Thymus (tissue), 14 donors: ENCODE measurements at places on chromosomes 3 and 15.

- H3K27me3 ChIP-seq = no peaks in the 10 kb centered on the region
- H3K4me1 ChIP-seq = peaks cover 5% of the 10 kb centered on the region
- H3K36me3 ChIP-seq = no peaks in the 10 kb centered on the region
- DNase-seq = no peak
Measured at GRCh38 chr3:8512234-8512633, 10.6 kb downstream of the LMCD1 start.

- H3K27me3 ChIP-seq = no peaks in the 10 kb centered on the region
- no peaks in the 10 kb centered on the region for H3K4me1 ChIP-seq
- H3K4me3 ChIP-seq = no peak overlapping the region
- DNase-seq = no peak
Measured at GRCh38 chr15:101614001-101614585, 38.1 kb downstream of the TM2D3 start.

DNA sequence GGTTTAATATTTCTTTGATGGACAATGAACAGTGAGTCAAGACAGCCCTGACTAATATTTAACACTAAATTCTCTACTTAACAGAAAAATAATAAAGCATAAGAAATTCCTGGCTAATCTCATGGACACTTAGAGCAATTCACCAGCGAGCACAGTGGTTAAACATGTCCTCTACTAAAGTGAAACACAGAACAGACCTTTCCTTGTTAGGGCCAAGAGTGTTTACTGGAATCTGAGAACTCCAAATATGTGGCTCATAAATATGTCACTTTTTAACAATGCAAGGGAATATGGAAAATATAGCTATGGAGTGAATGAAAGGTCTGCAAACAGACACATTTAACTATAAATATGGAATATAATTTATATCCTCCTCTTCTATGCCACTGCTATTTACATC is 18.6 kb upstream of the IGSF10 start:
- H3K36me3 ChIP-seq = no peaks in the 10 kb centered on the region
- no peak overlapping the region for H3K27ac ChIP-seq
- no peaks in the 10 kb centered on the region for H3K27me3 ChIP-seq
- DNase-seq = no peak
- H3K4me1 ChIP-seq = no peaks in the 10 kb centered on the region

DNA sequence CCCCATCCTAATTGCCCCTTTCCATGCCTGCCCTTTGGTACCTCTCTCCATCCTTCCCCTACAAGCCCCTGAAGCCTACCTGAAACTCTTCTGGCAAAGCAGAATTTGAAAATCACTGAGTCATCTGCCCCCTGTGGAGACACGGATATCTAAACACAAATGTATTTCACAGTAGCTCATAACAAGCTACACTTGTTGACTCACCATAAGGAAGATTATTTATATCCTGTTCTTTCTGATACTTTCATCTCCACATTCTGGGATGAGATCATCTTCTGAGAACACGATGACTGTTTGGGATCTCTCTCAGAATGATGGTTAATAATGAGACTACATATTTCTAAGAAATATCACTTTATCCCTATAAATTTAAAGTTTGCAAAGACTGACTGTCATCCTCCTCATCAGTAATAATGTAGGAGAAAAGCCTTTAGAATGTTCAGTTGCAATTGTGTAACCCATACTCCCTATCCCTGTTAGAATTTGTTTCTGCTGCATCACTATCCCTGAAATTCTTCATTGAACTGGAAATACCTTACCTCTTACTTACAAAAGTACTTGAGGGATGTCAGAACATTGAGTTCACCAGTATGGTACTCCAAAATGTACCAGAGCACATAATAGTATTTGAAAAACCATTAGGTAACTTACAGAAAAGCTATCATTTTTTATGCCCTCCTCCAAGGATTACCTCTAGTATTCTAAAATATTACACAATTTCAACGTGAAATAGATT is 116.1 kb upstream of the IL12A start:
- H3K27me3 ChIP-seq = no peaks in the 10 kb centered on the region
- no peak for DNase-seq
- H3K4me3 ChIP-seq = no peak overlapping the region
- H3K4me1 ChIP-seq = no peaks in the 10 kb centered on the region
- no peak overlapping the region for H3K27ac ChIP-seq

DNA sequence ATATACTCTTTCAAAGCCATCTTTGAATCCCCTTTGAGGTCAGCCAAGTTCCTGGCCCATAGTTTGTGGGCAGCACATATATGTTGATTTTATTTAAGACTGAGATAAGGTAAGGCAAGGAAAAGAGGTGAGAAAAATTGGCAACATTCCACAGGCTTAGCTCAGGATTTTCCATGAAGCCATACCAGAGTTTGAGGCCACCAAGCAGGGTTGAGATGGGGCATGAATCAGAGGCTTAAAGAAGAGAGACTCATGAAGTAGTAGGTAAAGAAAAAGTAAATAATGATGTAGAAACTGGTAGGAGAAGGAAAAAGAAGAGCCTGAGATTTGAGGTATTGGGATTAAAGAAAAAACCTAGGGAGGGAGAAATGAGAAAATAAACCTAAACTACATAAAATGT is 89.2 kb downstream of the MYO5A start:
- H3K4me1 ChIP-seq = no peaks in the 10 kb centered on the region
- DNase-seq = no peak
- no peak overlapping the region for H3K27ac ChIP-seq

DNA sequence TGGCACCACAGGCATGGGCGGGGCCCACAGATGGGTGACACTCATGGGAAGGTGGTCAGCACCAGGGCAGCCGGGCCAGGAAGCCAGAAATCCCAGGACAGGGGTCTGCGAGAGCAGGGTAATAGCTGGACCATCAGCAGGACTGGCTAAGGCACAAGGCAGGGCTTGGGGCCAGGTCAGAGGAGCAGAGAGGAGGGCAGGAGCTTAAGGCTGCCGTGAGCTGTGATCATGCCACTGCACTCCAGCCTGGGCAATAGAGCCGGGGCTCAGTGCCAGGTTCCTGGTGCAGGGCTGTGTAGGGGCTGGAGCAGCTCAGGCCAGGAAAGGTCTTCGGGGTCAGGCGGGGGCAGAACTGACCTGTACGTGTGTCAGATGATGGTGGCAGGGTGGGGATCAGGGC is 64.2 kb upstream of the LINGO1 start:
- H3K27me3 ChIP-seq = no peaks in the 10 kb centered on the region
- no peak overlapping the region for H3K27ac ChIP-seq
- no peaks in the 10 kb centered on the region for H3K4me1 ChIP-seq

DNA sequence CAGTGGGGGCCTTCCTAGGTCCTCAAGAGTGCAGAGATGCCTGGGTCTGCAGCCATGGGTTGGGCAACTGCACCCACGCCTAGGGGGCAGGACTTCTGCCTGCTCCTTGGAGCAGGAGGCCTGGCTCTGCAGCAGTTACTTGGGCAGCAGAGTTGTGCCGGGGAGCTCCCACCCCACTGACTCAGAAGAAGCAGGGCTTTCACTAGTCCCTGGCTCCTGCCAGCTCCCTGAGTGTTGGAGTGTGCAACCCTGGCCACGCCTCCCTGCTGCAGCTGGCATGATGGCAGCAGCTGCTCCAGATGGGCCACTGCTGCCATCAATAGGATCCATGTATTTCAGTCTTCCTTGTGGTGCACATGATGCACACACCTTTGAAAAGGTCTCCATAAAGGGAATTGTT is 40.6 kb upstream of the KCNH8 start:
- DNase-seq = no peak
- H3K27ac ChIP-seq = no peak overlapping the region
- no peaks in the 10 kb centered on the region for H3K36me3 ChIP-seq
- H3K27me3 ChIP-seq = no peaks in the 10 kb centered on the region
- H3K4me3 ChIP-seq = no peak overlapping the region
- H3K4me1 ChIP-seq = no peaks in the 10 kb centered on the region

- H3K27me3 ChIP-seq = no peaks in the 10 kb centered on the region
- H3K27ac ChIP-seq = no peak overlapping the region
- no peaks in the 10 kb centered on the region for H3K4me1 ChIP-seq
- no peak for DNase-seq
Measured at GRCh38 chr3:98784042-98784441, 20.9 kb downstream of the ST3GAL6 start.

DNA sequence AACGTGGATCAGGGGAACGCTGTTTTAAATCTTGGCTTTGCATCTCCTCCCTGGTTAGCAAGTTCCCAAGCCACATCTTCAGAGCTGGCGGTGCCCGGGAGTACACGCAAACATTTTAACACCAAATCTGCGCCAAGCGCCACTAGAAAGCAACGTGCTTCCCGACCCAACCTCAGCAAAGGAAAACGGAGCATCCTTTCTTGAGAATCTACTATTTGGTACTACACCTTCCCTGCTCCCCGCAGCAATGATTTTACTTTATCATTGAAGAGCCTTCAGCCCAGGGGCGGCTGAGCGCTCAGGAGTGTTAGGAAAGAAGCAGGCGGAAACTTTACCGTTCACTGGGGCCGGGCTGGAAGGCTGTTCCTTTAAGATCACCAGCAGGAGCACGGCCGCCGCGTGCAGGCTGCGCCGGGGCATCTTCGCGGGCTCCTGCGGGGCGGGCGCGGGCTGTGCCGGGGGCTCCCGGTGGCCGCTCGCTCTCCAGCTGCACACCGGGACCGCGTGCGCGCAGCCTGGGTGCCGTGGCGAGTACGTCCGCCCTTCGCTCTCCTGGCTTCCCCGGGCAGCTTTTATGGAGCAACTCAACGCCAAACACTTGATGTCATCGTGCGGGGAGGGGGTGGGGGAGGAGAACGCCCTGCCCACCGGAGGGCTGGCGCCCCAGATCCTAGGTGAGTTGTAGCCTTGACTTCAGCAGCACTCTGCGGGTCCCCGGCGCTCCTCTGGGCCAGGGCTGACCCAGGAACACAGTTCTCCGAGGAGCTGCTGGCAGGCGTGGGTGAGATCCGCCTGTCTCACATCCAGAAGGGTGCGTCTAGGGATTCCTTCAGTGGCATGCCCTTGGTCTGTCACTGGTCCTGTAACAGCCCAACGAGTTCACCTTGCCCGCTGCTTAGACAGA is at the start of gene CA12:
TSS of gene CA12 (minus strand) at position 546 of the 904 bp plus-strand sequence. CDS start at position 420, 126 bp downstream.
- H3K36me3 ChIP-seq = no peaks in the 10 kb centered on the region
- H3K4me1 ChIP-seq = peaks cover 4% of the 10 kb centered on the region
- peak within 1 kb of the TSS; percentile 38 for H3K4me3 ChIP-seq

- no peak overlapping the region for H3K4me3 ChIP-seq
- no peaks in the 10 kb centered on the region for H3K4me1 ChIP-seq
- H3K36me3 ChIP-seq = no peaks in the 10 kb centered on the region
- peak; percentile 22 for DNase-seq
- no peaks in the 10 kb centered on the region for H3K27me3 ChIP-seq
Measured at GRCh38 chr3:61381745-61382392, 130.6 kb upstream of the FHIT start.

DNA sequence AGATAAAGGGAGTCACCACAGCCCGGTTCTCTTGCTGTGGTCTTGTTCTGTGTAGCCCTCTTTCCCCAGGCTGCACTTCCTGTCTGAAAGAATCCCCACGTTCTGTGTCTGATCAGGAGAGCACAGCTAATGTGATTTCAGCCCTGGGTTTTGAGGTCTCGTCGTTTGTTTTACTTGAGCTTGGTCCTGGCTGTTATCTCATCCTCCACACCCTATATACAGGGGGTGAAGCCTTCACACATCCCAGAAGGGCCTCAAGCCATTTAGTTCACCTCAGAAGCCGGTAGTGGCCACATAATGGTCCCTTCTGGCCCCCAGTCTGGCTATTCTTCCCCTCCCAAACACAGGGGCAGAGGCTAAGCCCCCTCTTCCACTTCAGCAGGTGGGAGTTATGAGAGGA is 115.6 kb downstream of the PDE8A start:
- H3K36me3 ChIP-seq = no peaks in the 10 kb centered on the region
- DNase-seq = no peak
- no peaks in the 10 kb centered on the region for H3K27me3 ChIP-seq
- H3K4me1 ChIP-seq = peaks cover 7% of the 10 kb centered on the region

- H3K27me3 ChIP-seq = no peaks in the 10 kb centered on the region
- peak overlapping the region; percentile 95 for H3K4me3 ChIP-seq
- H3K36me3 ChIP-seq = no peaks in the 10 kb centered on the region
- H3K4me1 ChIP-seq = peaks cover 6% of the 10 kb centered on the region
- peak; percentile 12 for DNase-seq
Measured at GRCh38 chr15:50425219-50425618, 1.0 kb downstream of the USP8 start.

DNA sequence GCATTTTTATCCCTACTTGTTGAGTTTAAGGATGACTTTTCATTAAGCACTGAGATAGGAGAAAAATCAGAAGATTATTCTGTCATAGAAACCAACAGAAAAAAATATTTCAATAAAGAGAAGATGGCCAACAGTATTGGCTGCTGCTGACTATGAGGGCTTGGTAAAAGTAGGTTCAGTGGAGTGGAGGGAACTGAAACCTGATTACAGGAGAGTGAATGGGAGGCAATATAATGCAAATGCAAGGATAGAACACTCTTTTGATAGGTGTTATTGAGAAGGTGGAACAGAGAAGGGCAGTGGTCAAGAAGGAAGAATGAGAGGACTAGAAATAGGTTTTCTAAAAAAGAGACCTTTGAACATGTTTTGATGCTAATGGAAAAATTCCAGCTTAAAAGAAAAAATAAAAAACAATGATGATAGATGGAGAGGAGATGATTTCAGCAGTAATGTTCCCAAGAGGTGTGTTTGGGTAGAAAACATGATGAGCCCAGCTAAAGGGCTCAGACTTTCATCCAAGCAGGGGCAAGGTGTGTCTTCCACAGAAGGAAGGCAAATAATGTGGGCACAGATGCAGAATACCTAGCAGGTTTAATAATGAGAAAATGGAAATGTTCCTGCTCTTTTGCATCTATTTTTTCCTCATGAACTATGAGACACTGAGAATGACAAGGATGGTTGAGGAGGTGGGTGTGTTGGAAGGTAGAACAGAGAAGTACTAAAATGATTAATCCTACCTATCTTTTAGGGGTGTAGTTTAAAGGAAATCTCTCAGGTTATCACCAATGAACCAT is 397.9 kb upstream of the GOLIM4 start:
- H3K27ac ChIP-seq = no peak overlapping the region
- no peak overlapping the region for H3K4me3 ChIP-seq
- H3K36me3 ChIP-seq = no peaks in the 10 kb centered on the region
- no peaks in the 10 kb centered on the region for H3K27me3 ChIP-seq
- no peak for DNase-seq
- H3K4me1 ChIP-seq = no peaks in the 10 kb centered on the region
